ENCODE measurements at places on chromosomes 7 and 10.

- no peak for DNase-seq
Observed at GRCh38 chr7:132321387-132321786, 254.9 kb downstream of the PLXNA4 start.

DNA sequence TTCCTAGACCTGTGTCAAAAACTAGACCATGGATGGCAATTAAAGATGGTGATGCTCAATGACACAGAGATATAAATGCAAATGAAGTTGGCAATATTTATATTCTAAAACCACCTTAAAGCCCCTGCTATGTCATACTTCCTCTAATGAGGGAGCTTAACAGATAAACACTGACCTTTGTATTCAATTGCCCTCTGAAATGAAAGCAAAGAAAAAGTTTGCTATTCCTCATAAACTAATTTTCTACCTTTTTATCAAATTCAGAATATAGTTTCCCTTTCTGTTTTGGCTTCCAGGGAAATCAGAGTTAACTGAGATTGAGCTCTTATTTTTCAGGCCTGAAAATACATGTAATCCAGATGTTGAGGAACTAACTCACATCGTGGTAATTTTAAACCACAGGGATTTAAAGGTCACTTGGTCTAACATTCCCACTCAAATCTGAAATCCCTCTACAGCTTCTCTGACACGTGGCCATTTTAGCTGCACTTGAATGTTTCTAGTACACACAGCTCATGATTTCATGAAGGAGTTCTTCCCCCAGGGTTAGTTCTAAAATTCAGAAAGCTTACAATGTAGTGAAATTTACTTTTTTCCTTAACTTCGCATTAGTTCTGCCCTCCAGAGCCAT is 37.9 kb upstream of the ABCB5 start:
- peak; percentile 16 for DNase-seq

DNA sequence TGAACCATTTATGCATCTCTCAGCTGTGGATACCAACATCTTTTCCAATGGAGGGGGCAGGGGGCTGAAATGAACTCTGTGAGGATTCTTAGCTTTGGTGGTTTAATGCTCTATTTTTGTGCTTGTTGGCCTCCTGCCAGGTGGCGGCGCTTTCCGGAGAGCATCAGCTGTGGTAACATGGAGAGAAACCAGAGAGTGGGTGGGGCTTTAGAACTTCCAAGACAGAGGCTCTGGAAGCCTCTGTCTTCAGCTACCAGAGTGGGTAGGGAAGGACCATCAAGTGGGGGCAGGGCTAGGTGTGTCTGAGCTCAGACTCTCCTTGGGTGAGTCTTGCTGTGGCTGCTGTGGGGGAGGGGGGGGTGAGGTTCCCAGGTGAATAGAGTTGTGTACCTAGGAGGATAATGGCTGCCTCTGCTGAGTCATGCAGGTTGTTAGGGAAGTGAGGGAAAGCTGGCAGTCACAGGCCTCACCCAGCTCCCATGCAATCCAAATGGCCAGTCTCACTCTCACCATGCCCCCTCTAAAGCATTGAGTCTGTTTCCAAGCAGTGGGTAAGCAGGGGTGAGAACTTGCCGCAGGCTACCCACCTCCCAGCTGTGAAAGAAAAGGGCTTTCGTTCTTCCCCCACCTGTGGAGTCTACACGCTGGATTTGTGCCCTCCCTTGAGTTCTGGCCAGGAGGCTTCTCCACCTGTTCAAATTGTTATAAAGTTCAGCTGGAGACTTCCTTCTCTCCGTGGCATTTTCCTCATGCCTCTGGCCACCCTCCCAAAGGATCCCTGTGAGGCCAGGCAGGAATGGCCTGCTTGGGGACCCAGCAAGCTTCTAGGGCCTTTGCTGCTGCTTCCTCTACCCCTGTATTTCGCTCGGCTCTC is 527.0 kb downstream of the NEBL start:
- DNase-seq: no peak

GRCh38 chr10:3407208-3407607 is 234.6 kb upstream of the PITRM1 start:
- DNase-seq: no peak

- peak; percentile 98 for DNase-seq
Observed at GRCh38 chr10:126421756-126422256, 33.5 kb upstream of the ADAM12 start.

- no peak for DNase-seq
Observed at GRCh38 chr7:99839287-99840021, 11.6 kb downstream of the CYP3A43 start.

DNA sequence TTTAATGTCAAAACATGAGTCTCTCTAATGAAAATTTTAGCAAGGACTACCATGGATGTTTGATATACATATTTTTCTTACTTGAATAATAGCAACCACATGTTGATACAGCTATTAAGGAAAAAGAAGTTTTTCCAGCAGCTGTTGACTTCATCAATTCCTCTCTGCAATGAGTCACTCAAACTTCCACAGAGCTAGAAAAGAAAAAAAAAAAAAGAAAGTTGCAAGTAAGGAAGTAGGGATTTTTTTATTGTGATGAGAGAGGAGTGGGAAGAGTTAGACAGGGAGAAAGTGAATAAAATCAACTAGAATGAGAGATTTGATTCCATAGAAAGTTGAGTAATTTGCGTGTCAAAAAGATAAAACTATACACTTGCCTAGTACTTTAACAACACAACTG is 46.2 kb downstream of the CAV1 start:
- peak; percentile 79 for DNase-seq

GRCh38 chr7:76008156-76008687 is 13.8 kb upstream of the TMEM120A start:
- DNase-seq: no peak

GRCh38 chr10:87861566-87861952 is 1.8 kb downstream of the KLLN start:
- peak; percentile 71 for DNase-seq

- no peak for DNase-seq
Observed at GRCh38 chr10:110597476-110597875, 30.0 kb downstream of the SMC3 start.

- no peak for DNase-seq
Observed at GRCh38 chr10:128025437-128025836, 100.8 kb downstream of the MKI67 start.

Measured in fibroblast of gingiva (primary cell).